ENCODE measurements at places on chromosomes 1 and 21.

DNA sequence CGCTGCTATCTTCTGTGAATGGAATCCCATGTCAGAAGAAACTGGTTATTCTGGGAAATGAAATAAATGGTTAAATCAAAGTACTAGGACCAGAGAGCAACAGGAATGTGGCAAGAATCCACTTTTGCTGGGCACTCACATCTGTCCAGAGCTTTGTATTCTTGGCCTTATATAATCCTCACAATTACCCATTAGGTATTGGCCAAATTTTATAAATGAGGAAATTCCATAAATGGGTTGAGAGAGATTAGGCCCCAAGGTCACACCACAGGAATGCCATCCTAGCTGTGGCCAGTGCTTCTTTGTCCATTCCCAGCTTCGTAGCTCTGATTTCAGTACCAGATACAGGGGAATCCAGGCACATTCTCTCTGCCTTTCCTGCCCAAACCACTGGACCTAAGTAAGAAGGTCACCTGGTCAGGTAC lies 76.1 kb upstream of the HOOK1 start:
- no peak for DNase-seq

- no peak for DNase-seq
Measured at GRCh38 chr1:246691622-246692495, 32.4 kb upstream of the SCCPDH start.

- DNase-seq: no peak
Measured at GRCh38 chr1:198682850-198683249, 44.0 kb downstream of the PTPRC start.

DNA sequence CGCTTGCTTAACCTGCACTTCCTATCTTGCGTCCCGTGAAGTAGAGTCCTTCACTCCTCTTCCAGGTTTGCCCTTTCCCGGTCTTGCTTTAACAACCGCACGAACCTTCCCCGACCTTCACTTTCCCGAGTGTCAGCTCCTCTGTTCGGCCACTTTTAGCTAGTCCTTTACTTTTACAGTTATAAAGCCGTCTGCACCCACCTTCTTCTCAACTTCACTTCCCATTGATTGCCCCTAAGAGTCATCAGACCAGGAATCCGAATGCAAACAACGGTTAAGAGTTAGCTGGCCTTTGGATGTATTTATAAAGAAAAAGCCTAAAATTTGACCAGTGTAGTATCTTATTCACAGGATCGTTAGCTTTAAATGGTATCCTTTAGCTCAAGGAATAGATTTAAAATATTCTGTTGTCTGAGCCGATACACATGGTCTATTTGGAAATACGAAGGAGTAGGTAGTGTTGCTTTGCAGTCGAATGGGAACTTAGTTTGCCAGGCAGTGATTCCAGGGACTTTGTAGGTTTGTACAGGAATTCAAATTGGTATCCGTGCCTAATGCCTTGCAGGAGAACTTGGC lies 1.4 kb downstream of the PPP2R5A start:
- DNase-seq: no peak

GRCh38 chr1:150995896-150996295 lies 10.8 kb downstream of the MINDY1 start:
- no peak for DNase-seq

DNA sequence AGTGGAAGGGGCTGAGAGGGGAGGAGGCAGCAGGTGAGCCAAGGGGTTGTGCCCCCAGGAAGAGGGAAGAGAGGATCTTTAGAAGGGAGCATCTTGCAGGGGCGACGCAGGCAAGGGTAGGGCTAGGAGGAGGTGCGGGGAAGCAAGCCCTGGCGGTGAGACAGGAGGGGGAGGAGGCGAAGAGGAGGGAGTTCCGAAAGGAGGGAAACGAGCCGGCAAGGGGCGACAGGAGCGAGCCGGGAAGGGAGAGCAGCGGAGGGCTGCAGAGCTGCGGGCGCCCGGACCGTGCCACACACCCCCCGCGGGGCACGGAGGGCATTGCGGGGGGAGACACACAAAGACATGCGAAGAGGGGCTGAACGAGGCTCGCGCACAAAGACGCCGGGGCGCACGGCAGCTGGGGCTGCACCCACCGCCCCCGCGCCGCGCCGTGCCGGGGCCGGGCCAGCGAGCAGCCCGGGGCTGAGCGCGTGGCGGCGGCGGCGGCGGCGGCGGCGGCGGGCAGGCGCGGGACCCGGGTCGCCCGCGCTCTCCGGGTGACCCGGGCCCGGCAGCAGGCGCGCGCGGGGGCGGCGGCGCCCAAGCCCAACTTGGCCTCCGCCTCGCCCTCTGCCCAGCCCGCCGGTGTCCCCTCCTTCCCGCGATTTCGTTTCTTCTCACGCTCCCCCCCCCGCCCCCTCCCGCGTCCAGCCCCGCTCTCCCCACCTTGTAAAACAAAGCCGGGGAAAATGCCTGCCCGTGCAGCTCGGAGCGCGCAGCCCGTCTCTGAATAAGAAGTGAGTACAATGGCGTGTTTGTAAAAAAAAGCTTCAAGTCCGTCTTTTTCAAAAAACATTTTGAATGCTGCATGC lies at the start of gene KCNK2:
Gene KCNK2, plus strand, starts transcription at position 206 of the 851 bp plus-strand sequence. CDS start 649 bp downstream, outside the sequence.
- no peak for DNase-seq

GRCh38 chr1:97412737-97413136 lies 508.1 kb downstream of the DPYD start:
- no peak for DNase-seq

DNA sequence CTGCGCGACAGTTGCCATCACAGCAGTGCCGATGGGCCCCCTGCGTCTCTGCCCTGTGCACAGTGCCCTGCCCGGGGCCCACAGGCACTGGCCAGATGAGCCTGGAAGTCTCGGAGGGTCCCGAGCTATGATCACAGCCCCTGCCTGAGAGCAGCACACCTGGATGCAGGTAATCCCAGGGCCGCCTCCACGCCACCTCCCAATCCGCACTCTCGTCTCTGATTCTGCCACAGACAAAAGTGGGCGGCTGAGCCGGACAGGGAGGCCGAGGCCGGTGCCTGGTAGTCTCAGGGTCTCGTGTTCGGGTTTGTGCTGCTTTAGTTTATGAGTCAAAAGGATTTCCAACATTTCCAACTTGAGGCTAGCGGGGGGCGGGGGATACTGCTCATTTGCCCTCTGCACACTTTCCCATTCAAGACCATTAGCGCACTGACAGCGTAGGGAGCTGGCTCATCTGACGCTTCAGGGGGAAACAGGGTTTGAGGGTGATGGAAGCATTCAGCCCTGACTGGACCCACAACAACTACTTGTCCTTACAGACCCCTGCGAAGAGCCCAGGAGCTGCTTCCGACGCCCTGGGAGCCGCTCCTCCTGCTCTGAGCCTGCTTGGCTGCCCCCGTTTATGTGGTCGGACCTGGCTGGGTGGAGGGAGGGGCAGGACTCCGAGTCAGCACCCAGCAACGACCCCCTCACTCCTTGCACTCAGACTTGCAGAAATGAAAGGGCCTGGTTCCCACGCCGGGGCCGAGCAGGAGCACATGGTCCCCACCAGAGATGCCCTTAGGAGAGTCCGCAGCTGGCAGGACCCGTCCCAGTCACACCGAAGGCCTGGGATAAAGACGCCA lies 1.8 kb upstream of the TTC34 start:
- DNase-seq: no peak

DNA sequence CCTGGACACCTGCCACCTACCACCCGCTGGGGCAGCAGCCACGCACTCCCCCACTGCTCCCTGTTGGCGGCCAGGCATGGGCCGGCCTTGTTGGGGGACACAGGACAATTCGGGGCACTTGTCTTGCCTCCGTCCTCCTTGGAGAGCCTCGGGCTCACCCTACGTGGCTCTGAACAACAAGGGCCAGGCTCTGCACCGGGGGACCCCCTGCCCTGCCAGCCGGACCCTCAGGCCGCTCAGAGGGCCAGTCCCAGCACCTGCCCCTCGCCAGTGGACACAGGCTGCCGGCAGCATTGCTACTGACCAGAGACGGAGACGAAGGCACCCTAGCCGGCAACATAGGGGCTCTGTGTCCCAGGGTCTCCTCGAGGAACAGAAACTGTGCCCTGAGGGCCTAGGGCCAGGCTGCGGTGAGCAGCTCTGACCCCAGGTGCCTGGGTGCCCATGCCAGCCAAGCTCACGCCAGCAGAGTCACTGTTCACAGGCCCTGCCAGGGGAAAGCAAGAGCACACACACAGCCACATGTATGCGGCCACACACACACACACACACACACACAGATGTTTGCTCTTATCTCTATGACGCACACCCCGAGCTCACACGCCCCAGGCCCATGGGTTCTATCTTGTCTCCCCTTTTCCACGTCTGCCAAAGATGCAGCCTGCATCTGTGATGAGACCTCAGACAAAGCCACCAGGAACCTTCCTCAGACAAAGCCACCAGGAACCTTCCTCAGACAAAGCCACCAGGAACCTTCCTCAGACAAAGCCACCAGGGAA lies 45.9 kb downstream of the MORN1 start:
- DNase-seq: no peak

DNA sequence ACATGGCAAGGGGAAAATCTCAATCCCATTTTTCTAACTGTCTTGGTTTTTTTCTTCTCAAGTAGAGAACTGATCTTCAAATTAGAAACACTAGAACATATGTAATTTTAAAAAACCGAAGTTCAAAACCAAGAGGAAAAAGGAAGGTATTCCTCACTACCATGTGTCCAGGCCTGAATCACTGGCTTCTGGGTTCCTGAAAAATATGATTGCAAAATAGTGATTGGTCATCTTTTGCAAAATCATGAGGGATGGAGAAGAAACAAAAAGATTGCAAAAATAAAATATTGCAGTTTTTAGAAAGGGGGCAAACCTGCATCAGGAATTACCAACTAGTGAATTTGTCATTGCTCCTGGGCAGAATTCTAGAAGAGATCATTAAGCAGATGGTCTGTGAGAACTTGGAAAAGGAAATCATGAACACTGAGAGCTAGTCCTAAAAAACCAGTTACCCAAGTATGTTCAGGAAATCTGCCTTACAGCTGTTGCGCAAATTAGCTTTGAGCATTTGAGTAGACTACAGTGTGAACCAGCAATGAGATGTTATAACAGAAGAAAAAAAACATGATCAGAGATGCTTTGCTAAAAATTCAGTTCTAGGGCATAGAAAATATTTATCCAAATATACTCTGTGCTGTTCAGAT lies 49.4 kb downstream of the SPATA46 start:
- DNase-seq: no peak

- DNase-seq: no peak
Measured at GRCh38 chr1:172874950-172875349, 175.8 kb downstream of the TNFSF18 start.

GRCh38 chr1:228164561-228165371 lies 838 bp upstream of the IBA57 start:
- no peak for DNase-seq

- DNase-seq: no peak
Measured at GRCh38 chr1:76587212-76587611, 280.1 kb upstream of the ST6GALNAC5 start.

- no peak for DNase-seq
Measured at GRCh38 chr1:53498555-53499131, 39.4 kb downstream of the DMRTB1 start.

GRCh38 chr1:246595146-246595545 lies 28.9 kb downstream of the CNST start:
- no peak for DNase-seq

- DNase-seq: no peak
Measured at GRCh38 chr1:89269277-89269676, 3.4 kb downstream of the GBP5 start.

DNA sequence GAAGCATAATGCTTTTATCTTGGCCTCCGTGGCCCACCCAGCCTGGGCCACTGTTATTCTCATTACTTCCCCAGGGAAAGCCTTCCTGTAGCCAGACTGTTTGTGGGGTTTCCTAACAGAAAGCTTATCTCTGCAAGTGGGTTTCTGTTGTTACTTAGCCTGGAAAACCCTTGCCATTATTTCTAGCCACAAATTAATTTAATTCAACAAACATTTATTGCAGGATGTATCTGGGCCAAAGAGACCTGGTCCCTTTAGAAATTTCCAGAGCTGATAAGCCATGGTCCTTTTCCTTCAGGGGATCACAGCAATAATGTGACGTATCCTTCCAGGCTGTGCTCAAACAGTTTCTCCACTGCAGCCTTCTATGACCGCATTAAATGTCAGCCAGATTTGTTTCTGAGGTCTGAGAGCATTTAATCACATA lies 20.9 kb downstream of the TNN start:
- no peak for DNase-seq

DNA sequence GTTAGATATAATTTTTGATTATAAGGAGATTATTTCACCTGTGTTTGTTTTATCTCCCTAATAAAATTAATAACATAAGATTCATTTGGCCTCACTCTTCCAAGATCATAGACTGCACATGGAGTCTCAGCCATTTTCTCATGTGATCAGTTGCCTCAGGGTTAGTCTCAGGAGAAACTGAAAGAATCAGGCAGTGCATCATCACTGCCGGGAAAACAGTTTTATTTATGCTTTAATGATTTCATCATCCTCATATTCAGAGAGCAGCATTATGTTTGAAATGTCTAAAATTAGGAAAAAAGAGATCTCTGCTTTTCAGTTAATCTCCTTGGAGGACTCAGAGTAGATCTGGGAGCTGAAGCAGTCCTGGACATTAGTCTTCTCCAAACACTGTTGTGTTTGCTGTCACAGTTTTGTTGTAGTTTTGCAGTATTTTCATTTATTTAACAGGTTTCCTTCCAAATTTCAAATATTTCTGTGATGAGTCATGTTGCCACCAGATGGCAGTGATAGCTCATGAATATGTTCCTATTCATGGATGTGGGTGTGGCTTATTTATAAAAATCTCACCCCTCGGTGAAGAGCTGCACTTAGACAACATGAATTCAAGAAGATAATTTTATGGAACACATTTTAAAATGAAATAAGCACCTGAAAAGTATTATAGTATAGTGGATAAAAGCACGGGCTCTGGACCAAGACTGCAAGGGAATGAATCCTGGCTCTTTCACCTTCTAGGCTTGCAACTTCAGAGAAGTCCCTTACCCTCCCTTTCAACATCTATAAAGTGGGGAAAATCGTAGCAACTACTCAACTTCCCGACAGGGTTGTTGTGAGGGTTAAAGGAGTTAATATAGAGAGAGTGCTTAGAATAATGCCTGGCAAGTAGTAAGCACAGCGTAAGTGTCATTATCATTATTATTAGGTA lies 31.2 kb downstream of the CHD1L start:
- no peak for DNase-seq

- DNase-seq: no peak
Measured at GRCh38 chr1:54490361-54491248, 57.4 kb upstream of the ACOT11 start.

- no peak for DNase-seq
Measured at GRCh38 chr21:15204970-15205286, 140.1 kb upstream of the NRIP1 start.

DNA sequence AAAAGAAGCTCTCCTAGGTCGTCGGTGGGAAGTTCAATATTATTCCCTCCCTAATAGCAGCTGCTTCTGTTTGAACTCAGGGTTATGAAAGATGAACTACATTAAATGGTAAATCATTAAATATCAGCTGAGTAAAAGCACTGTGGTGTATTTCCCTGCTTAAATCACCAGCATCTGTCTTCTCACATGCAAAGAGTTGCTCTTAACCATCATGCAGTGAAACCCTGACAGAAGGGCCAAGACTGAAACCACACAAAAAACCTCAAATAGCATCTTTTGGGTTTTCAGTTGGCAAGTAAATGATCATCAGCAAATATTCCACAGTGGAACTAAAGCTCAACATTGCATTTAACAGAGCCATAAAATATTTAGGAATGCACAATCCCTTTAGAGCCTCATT lies 380.0 kb upstream of the ADGRL2 start:
- DNase-seq: no peak

Measured in stimulated activated naive CD4-positive, alpha-beta T cell treated with Interleukin-2 at 50 U/mL for 16 hours (primary cell).